IMR-90 (cell line): ENCODE measurements at places on chromosomes 2 and 18. TPM values are rescaled to one million over a fixed set of nuclear protein-coding genes. Genes with fewer than 3 reads are reported as not detected.

DNA sequence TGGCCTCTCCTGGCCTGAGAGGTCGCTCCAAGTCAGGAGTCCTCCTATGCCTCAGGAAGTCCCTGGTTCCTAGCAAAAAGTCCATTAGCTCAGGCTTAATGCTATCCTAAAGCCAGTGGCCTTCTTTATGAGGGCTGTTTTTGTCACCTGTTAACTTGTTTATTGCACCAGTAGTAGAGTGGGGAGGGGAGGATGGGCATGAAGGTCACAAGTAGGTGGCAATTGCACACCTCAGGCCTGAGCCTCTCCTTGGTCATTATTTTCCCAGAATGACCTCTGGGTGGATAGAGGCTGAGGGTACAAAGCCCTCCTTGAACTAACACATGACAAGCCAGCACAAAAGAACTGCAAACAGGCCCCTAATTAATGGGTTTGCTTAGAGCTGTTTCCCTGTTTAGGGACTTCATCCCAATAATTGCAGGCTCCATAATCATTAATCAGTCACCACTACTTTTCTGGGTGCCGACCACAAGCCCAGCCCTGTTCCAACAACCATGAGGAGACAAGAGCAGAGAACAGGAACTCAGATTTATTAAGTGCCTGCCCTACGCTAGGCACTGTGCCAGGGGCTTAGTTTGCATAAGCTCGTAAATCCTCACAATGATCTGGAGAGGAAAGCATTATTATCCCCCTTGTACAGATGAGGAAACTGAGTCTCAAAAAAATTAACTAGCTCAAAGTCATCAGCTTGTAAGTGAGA, 123.0 kb upstream of the PKDCC start:
- DNase-seq: no peak

GRCh38 chr2:54122171-54122935, 6.9 kb downstream of the ACYP2 start:
- no peak for DNase-seq

The NAGK gene
- total RNA-seq: 60.4 and 77.8 TPM in 2 replicates

- DNase-seq: no peak
Measured at GRCh38 chr2:28437918-28438317, 45.3 kb downstream of the FOSL2 start.

The CNTNAP5 gene
- not detected in 2 replicates for total RNA-seq

GRCh38 chr18:68714712-68715496, at the start of gene TMX3:
Gene TMX3 (minus strand): TSS chr18:68715108. CDS start chr18:68714981, 127 bp downstream.
- peak; percentile 92 for DNase-seq

The SPP2 gene
- total RNA-seq: not detected in 2 replicates

DNA sequence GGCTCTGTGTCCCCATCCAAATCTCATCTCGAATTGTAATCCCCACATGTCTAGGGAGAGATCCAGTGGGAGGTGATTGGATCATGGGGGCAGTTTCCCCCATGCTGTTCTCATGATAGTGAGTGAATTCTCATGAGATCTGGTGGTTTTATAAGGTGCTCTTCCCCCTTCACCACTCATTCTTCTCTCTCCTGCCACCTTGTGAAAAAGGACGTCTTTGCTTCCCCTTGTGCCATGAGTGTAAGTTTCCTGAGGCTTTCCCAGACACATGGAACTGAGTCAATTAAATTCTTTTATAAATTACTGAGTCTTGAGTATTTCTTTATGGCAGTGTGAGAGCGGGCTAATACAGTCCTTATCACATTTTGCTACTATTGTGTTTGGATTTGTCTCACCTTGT, 177.6 kb upstream of the SLC39A10 start:
- no peak for DNase-seq

DNA sequence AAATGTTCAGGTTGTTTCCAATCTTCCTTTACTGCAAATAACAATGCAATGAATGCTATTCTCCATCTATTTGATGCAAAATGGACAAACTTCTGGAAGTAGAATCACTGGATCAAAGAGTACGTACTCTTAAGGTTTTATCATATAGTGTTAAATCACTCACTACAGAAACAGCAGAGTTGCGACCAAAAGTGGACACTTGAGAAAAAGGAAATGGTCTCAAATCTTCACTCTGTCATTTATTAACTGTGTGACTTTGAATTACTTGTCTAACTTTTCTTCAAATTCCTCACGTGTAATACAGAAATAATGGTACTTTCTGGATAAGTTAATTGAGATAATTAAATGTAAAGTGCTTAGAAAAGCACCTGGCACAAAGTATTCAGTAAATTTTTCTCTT, 78.1 kb downstream of the CERKL start:
- no peak for DNase-seq

DNA sequence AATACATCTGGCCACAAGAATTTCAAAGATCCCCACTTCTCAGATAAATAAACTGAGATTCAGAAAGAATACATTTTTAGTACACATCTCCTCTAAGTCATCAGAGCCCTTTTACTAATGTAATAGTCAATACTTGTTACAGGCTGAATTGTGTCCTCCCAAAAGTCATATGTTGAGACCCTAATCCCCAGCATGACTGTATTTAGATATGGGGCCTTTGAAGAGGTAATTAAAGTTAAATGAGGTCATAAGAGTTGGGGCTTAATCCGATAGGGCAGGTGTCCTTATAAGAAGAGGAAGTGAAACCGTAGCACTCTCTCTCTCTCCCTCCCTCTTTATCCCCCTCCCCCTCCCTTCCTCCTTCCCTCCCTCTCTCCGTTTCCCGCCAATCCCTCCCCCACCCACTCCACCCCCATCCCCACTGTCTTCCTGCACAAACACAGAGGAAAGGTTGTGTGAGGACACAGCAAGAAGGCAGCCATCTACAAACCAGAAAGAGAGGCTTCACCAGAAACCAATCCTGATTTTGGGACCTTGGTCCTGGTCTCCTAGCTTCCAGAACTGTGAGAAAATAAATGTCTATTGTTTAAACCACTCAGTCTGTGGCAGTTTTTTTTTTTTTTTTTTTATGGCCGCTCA, 66.6 kb upstream of the ZNF397 start:
- no peak for DNase-seq

The CAPG gene
- 53.3 and 79.9 TPM in 2 replicates for total RNA-seq

The EFEMP1 gene
- 164 and 214 TPM in 2 replicates for total RNA-seq

The CPLX4 gene
- not detected in 2 replicates for total RNA-seq

GRCh38 chr18:76592981-76593381, 97.9 kb upstream of the ZNF516 start:
- peak; percentile 37 for DNase-seq

DNA sequence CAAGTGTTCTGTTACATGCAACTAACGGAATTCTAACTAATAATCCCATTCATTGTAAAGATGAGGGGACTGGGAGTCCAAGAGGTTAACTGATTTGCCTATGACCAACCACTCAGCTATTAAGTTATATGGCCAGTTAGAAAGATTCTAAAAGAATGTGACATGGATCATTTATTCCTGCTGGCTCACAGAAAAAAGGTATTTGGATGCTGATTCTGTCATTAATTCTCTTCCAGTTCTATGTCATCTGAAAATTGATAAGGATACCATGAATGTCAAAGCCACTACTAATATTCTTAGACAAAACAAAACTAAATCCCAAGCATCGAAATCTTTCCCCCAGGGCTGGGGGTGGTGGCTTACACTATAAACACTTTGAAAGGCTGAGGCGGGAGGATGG, 41.2 kb upstream of the GORASP2 start:
- no peak for DNase-seq

The PLEKHH2 gene
- 1.7 and 2.0 TPM in 2 replicates for total RNA-seq

- DNase-seq: peak; percentile 81
Measured at GRCh38 chr2:213251618-213252017, 32.6 kb upstream of the SPAG16 start.

GRCh38 chr2:101364878-101365277, 22.4 kb downstream of the CREG2 start:
- DNase-seq: no peak

DNA sequence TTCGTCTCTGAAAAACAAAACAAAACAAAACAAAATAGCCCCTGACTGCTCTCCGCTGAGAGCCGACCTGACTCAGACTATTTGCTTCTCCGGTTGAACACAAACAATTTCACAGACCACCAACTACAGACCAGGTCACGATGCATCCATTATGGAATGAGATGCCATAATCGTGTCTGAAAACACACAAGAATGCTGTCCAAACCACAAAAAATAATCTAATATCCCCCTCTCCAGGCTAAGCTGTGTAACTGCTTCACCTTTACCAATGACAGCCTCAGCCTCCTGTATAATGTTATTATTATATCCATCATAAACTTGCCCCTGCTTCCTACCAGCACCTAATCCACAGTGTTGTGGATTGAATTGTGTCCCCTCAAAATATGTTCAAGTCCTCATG, 114.7 kb downstream of the DNAH6 start:
- DNase-seq: peak; percentile 53

The PCARE gene
- not detected in 2 replicates for total RNA-seq

DNA sequence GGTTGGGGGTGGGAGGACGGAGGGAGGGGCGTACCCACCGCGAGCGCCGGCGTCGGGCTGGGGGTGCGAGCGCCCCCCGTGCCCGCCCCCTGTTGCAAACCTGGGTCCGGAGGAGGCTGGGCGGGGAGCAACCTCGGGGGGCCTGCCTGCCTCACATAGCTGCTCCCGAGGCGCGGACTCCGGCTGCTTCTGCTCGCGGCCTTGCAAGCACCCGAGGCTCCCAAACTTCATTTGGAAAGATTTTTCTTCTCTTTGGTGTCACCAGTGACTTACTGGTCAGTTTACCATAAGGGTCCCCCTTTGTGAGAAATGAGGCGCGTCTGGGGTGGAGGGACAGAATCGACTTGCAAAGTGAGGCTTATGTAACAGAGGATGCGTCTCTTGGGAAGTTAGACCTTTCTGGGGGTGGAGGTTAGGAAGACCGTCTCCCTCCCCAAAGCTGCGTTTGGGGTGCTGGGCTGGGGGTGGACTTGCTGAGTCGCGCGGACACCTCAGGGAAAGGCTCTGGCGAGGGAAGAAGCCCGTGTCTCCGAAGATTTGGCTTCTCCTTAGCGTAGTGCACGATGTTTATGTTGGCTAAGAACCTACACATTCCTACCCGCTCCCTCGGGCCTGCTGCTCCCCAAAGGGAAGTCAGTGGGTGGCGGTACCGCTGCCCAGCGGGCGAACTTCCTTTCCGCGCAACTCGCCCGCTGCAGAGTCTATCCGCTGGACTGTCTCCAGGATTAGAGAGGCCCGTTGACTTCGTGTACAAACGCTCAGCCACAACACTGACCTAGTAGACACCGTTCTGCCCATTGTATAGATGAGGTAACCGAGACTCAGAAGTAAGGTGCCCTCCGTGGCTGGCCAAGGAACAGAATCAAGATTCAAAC, 559 bp downstream of the TMEM37 start:
- peak; percentile 9 for DNase-seq

DNA sequence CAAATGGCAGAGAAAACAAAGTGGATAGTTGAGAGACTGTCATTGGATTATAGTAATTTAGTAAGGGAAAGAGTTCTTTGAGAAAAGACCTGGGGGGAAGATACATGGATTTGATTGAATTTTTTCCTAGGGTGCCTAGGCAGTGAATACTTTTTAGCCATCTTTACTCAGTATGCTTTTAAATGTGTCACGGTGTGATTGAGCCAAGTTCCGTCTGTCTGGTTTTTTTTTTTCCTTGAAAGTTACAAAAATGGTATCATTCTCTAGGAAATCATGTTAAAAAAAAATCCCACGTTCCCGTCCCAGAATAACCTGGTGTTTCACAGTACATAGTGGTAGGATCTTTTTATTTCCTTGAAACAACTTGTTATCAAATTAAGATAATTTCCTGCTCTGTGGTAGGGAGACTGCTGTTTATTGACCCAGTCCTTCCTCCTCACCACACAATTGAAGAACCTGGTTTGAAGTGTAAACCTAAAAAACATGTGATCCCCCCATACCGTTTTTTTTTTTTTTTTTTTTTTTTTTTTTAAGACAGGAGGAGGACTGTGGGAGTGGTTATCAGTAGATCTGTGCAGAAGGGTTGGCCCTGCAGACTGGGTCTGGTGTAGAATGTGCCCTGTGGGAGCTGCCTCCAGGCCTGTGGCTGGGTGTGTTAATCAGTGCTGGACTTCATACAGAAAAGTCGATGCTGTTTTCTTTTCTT, 55.1 kb downstream of the DGKD start:
- DNase-seq: no peak

GRCh38 chr18:48993586-48993985, 42.8 kb upstream of the SMAD7 start:
- DNase-seq: peak; percentile 66

The SLC40A1 gene
- total RNA-seq: 3.9 and 5.0 TPM in 2 replicates

The MTLN gene
- total RNA-seq: 6.9 and 14.5 TPM in 2 replicates

- DNase-seq: peak; percentile 18
Measured at GRCh38 chr2:236743039-236743920, 173.7 kb downstream of the ACKR3 start.

DNA sequence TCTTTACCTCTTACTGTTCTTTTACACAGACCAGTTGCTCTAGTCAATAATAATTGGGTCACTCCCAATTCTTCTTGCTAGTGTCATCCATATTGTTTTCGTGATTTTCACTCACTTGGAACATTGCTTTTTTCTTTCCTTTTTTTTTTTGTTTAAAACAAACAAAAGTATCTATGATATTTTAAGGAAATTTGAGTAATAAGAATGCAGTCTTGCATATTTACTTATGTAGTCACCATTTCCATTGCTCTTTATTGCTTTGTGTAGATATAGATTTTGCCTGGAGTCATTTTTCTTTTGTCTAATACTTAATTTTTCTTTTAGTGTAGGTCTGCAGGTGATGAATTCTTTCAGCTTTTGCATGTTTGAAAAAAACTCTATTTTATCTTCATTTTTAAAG, 71.9 kb downstream of the WDR7 start:
- peak; percentile 11 for DNase-seq

The MFSD2B gene
- total RNA-seq: not detected in 2 replicates

DNA sequence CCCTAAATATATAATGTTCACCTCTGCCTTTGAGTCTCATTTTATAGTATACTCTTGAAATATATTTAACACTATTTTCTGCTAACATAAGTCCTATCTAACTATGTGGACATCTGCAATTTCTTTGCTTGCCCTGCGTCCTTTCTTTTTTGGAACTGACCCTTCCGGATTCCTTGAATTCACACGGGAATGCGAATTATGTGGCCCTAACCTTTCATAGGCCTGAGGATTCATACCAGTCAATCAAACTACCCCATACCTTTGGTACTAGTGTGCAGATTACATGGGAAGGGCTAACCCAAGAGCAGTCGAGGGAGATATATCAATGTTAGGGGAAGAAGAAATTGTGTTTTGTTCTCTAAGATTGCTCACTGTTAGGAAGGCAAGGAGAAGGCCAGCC, 56.4 kb downstream of the NRXN1 start:
- no peak for DNase-seq

DNA sequence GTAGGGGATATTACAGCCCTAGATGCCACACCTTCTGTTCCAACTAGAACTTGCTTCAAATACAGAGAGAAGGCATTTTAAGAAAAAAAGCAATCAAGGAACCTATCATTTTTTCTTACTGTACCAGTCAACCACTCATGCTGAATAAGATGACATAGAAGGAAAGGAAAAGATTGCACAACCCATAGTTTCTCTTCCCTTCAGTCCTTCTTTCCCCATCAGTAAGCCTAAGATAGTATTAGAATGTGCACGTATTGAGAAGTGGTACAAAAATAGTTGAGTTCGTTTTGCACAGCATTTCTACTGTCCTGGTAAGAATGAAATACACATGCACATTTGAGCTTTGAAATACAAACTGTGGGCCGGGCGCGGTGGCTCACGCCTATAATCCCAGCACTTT, 27.0 kb upstream of the HK2 start:
- no peak for DNase-seq
